ENCODE measurements at places on chromosomes 13 and 19.

- DNase-seq: no peak
These were observed 116.4 kb downstream of the TM9SF2 start for GRCh38 chr13:99617474-99618255.

DNA sequence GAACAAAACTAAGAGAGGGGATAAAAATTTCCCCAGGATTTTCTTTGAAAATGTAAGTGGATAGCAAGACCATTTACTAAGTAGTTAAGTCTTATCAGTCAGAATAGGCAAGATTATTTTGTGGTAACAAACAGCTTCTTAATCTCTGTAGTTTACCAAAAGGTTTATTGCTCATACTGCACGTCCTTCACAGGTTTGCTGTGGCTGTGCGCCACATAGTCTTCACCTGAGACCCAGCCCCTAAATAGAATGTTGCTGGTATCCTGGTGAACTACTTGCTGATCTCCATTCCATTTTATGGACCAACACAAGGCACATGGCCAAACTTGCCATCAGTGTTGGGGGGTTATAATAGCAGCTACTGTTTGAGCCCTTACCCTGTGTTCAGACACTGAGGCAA, 44.6 kb downstream of the FNDC3A start:
- DNase-seq: no peak

DNA sequence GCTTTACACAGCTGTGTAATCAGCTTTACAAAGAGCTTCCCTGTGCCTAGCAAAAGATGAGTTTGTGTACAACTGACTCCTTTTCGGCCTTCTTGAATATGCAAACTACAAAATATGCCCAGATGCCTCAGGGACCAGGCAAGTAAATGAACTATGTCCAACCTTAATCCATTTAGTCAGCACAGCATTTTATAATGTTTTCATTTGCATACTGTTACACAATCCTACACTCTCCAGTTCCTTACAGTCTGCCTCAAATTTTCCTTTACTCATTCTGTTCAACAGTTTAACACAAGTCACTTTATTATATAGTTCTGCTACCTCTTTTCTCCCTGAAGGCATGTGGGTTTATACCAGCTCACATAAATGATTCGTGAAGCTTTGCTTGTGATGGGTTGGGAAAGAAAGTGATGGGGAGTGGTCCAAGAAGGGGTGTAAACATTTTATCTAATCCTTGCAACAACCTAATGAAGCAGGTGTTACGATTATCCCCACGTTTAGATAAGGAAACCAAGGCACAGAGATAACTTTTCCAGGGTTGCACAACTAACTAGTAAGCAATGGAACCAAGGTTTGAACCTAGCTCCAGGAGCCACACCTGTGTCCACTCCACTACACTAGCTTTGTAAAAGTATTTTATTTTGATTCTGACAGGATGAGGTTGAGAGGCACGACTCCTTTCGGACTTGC, 3.3 kb upstream of the USP12 start:
- no peak for DNase-seq

DNA sequence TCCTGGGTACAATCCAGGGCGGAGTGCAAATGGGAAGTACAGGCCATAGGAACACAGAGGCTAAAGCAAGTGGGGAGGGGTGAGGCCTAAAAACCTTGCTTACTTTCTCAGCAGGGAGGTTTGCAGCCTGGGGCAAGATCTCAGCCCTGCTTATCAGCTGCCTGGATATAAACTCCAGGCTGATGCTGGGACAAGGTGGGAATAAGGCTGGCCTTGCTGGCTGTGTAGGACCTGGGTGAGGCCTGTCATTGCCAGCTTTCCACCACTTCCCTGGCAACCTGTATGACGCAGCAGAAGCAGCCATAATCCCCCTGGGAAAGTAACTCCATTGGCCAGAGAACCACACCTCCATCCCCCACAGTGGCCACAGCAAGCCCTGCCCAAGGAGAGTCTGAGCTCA, 279.1 kb upstream of the ATXN8OS start:
- no peak for DNase-seq

DNA sequence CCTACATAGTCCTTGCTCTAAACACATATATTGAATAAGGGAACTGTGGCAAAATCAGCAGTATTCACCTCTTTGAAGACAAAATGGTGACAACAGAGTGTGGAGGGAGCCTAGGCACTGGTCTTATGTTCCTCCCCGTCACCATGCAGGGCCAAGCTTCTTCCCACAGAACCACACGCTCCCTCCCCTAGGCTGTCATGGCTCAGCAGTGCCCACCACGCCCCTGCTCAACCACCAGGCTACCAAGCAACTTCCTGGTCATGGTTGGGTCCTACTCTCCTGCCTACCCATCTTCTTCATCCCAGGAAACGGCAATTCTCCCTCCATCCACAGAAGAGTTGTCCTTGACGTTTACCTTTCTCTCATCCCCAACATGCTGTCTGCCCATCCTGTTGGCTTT, 126.1 kb downstream of the CRYL1 start:
- DNase-seq: no peak

GRCh38 chr19:23254141-23254910, 4.1 kb upstream of the ZNF724 start:
- no peak for DNase-seq

DNA sequence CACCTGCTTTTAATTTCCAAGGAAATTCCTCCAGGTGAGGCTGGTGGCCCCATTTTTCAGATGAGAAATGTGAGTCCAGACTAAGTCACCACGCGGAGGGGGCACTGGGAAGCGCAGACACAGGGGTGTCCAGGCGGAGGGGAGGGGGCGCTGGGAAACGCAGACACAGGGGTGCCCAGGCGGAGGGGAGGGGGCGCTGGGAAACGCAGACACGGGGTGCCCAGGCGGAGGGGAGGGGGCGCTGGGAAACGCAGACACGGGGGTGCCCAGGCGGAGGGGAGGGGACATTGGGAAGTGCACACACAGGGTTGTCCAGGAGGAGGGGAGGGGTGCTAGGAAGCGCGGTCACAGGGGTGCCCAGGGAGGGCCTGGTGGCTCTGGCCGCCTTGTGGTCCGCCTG, 3.5 kb downstream of the GRK1 start:
- no peak for DNase-seq

DNA sequence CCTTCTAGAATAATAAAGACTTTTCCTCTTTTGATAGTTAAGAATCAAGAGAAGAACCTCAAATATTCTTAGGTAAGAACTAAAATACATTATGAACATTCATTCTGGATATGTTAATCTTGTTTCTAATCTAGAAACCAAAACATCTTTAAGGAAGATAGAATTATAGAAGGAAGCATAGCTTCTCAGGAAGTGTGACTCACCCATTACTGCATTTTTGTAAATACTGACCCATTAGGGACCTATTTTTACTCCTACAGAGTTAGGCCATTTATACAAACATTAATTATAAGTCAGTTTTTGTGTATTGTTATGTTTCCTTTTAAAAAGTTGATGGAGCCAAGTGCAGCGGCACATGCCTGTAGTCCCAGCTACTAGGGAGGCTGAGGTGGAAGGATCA, 147.1 kb downstream of the NUFIP1 start:
- DNase-seq: no peak
